ENCODE measurements at places on chromosomes 4 and X.

DNA sequence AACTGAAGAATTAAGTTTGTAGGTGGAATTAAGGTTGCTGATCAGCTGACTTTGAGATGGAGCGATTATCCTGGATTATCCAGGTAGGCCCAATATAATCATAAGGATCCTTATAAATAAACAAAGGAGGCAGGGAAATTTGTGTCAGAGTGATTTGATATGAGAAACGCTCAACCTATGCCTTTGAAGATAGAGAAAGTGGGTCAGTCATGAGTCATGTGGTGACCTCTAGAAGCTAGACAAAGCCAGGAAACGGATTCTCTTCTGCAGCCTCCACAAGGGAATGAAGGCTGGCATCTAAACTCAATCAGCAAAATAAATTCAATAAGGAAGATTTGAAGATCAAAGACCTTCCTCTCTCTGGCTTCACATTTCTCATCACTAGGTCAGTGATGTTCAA lies 41.5 kb upstream of the SMIM10 start:
- no peak for DNase-seq

GRCh38 chr4:78689261-78689660 lies 86.9 kb upstream of the BMP2K start:
- no peak for DNase-seq

DNA sequence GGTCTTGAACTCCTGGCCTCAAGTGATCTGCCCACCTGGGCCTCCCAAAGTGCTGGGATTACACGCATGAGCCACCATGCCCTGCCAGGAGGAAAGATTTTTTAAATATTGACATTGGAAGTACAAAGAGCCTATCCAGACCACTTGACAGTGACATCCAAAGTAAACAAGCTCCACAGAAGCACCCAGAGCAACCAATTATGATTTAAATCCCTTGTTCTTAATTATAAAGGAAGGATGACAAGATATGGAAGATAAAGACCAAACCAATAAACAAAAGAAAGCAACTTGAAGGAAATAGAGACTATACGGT lies 27.7 kb upstream of the RPL34 start:
- no peak for DNase-seq

DNA sequence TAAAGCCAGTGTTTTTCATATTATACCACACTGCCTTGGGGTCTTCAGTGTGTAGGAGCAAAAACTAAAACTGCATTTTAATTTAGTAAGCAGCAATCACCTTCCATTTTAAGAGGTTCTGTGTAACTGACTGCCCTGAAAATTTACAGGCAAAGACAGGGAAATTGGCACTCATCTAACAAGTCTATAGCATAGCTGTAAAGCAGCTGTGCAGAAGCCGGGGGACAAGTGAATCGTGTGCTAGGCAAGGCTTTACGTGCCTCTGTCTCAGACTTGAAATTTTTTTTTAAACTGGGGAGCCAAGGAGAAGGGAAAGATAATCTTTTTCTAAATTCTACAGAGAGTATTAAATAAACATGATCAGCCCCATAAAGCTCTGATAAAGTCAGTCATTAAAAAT lies 39.7 kb downstream of the TSPAN5 start:
- DNase-seq: no peak

- DNase-seq: no peak
Observed at GRCh38 chrX:72115380-72115779, 16.3 kb downstream of the RTL5 start.

GRCh38 chrX:20267931-20268701 lies 1.4 kb upstream of the RPS6KA3 start:
- peak; percentile 51 for DNase-seq

DNA sequence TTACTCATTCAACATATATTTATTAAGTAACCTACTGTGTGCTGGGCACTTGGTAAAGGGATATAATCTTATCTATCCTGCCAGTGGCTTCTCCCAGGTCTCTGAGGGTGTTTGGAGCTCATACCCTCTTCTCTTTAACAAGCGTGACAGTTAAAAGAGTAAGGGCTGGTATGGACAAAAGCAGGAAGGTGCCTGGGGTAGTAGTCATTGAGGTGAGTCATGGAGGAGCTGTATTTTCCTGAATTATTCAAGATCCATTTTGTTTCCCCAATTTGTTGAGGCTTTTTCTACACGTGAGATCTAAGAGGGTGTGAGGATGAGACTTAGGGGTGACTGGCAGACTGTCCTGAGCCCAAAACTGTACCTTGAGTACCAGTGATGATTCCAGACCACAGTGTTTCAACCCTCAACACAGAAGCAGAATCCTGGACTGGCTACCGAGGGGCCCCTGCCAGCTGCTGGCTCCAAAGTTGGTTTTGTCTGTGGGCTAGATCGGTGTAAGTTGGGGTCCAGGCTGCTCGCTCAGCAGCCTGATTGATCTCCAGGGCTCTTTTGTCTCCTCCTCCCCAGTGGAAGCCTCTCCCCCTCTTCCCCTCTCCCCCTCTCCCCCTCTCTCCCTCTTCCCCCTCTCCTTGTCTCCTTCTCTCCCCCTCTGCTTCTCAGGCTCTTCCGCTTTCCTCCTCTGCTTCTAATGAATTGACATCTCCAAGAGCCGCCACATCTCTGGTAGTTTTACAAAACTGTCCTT lies at the start of gene DRP2:
TSS of gene DRP2 (plus strand) at position 671 of the 748 bp plus-strand sequence. CDS start 11,862 bp downstream, outside the sequence.
- no peak for DNase-seq
